Stimulated activated CD8-positive, alpha-beta memory T cell treated with anti-CD3 and anti-CD28 coated beads, Interleukin-4, amount 100 ng/mL, for 1 hour (primary cell): ENCODE measurements at places on chromosomes 7 and 10.

DNA sequence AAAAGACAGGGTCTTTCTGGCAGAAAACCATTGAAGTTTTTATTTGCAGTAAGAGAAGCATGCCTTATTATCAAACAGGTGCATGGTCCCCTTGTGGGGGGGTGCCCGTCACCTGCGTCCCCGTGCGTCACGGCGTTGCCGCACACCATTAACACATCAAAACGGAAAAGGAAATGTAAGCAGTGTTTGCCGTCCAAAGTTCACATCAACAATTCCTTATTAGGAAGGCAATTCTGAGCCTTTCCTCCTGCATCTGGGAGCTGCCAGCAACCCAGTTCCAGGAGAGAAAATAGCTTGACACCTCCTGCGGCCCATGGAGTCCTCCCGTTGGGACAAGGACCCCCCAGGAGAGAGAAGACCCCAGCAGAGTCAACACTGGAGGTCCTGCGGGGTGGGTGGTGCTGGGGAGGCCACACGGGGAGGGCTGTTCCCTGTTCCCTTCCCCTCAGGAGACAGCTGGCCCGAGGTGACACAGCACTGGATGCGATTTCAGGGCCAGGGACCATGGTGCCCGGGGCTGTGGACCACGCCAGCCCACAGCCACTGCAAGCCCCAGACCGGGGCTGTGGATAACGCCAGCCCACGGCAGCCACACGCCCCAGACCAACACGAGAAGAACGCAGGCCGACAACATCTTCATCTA, 39.5 kb downstream of the DIP2C start:
- DNase-seq: no peak

DNA sequence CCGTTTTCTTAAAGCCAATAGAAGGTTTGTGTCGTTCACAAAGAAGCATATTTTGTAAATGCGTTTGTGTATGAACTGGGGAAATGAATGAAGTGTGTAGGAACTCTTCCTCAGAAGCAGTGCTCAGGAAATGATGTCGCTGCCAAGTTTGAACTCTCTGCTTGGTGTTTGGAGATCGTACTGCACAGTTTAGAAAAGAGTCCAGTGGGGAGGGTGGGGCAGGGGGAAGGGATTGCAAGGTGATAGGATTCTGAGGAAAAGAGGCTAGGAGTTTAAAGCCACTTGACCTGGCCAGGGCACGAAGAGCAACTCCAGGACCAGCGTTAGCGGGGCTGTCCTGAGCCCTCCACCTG, 122.2 kb downstream of the CUBN start:
- DNase-seq: no peak

DNA sequence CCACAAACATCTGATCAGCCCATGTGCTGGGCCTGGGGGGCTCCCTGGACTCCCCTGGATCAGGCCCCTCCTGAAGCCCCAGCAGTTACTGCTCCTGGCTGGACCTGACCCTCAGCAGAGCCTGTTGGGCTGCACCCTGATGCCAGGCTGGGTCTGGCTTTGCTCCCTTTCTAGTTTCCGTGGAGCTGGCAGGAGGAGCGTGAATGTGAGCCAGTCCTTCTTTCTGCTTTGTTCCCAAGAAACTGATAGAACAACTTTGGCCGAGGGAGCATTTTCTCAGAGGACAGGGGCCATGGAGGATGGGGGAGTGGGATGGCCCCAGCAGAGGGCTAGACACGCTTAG, 128.2 kb downstream of the NEURL1 start:
- DNase-seq: no peak

GRCh38 chr10:124217906-124218804, 124.8 kb upstream of the CHST15 start:
- no peak for DNase-seq

DNA sequence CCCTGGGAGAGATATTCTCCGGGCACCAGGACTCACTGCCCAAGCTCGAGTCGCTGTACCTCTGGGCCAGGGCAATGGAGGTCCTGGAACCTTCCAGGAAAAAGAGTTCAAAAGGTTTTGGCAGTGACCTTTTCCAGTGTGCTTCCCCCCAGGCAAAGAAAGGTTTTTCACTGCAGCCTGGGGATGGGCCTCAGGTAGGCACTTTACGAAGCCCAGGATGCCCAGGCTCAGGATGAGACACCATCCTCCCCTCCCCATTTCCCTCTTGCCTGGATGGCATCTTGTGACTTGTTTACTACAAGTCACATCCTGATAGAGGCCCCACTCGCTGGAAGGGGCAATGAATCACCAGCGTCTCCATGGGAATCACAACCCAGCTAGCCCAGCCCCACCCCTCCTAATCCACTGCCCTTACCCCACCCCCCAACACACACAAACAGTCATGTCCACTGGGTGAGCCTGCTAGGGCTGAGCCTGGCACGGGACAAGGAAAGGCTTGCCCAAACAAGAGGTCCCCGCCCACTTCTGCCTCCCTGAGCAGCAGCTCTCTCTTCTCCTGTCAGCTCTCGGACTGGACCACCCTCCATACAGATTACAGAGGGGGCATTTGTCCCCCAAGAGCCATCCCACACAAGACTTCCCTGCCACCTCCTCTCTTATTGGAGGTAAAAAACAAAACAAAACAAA, 93.8 kb upstream of the SMNDC1 start:
- no peak for DNase-seq

DNA sequence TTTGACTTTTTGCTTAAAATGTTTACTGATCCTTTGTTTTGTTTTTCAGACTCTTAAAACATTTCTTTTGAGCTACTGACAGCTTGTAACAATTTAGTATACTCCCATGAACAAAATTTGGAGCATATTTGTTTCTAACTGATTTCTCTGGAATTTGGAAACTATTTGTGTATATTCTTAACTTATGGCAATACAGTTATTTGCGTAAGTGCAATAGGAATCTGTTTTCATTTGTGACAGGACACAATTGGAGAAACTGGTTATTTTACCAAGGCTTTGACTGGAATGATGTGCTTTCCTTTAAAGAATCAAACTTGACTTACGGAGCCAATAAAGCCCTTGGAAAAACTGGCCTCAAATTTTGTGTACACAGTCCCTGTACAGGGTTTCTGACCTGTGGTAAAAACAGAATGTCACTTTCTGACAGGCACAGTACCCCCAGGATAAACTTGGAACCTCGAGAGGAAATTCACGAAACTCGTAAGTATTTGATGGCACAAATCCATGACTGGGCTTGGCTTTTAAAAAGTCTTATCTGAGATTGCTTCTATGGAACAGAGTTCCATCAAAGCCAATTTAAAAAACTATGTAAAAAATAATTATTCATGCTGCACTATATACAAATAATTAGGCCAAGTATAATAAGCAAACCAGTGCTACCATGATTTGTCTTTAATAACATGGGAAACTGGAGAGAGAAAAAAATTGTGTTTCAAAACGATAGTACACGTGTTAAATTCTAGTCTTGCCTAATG, 70.4 kb downstream of the ST8SIA6 start:
- DNase-seq: no peak

DNA sequence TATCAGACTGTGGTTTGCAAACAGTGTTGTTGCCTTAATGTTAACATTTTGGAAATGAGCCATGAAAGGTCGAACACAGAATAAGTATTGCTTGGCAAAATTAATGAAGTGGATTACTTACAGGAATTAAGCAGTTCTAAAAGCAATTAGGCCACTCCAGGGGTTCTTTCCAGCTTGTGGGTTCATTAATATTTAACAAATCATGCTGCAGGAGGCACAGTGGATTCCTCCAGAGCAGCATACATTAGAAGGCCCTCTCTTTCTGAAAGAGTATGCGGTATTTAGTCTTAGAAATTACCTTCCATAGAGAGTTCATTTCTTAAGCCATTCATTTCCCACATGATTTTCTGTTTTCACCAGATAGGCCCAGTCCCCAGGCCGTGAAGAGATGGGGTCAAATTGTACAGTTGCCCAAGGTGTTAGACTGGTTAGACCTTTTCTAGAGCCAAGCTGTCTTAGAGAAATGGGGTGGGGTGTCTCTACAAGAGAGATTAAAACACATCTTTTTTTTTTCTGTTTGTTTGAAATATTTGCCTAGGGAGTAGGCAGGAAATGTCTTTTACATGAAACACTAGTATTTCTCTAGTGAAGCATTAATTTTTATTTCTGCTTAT, 40.0 kb upstream of the AGR3 start:
- DNase-seq: no peak

DNA sequence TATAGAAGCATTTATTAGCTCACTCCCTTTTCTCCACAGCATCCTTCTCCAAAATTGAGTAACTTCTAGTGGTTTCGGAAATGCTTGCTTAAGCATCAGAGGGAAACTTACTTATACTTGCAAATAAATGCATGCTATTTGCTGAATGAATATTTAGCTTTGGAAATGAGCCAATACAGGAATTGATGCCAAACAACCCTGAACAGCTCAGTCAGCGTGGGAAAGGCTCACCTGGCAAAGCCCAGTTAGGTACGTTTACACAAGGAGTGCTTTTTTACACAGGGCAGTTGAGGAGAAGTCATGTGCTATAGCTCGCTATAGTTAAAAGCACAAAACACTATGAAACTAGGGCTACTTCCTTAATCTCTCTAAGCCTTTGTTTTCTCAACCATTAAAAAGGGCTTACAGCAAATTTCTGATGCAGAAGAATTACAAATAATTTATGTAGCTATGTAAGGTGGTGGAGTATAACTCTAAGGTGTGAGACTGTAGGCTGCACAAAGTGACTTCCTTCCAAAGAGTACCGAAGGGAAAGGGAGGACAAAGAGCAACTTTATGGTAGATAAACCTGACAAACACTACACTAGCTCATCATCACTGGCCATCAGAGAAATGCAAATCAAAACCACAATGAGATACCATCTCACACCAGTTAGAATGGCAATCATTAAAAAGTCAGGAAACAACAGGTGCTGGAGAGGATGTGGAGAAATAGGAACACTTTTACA, 498.2 kb downstream of the PHTF2 start:
- DNase-seq: no peak

- no peak for DNase-seq
Observed at GRCh38 chr7:1055956-1056784, 11.8 kb downstream of the GPR146 start.

DNA sequence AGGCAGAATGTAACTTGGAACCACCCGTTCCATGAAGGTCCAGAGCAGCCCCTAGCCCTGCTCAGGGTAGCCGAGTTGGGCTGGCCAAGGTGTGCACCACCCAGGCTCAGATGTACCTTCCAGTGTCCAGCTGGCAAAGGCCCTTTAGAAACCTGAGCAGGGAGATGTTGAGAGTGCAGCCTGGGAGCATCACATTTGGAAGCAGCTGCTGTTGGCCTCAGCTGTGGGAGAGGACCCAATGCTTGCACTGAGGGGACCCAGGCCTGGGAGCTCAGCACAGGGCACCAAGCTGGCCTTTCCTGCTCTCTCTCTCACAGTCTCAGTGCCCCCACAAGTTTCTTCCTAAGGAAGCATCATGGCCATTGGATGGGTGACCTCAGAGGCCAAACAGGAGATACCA, 33.5 kb downstream of the ANXA8 start:
- DNase-seq: no peak

DNA sequence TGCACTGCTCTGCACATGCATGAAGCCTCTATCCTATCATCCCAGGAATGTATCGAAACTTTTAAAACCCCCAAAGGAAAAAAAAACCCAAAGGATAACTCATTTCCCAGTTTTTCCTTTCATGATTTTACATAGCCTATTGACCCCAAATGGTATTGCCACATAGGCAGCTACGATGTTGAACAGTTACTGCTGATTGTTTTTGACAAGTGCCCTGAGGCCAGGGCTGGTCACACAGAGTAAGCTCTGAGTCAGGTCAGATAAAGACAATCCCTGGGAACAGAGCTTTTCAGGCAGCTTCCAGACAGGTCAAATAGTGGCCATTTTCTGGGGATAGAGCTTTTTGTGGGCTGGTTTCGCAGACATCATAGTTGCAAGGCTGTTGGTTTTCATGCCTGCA, 52.1 kb downstream of the MYL10 start:
- DNase-seq: no peak

GRCh38 chr10:98422182-98422581, 7.2 kb upstream of the PYROXD2 start:
- DNase-seq: no peak

GRCh38 chr7:23213755-23214154, 31.9 kb downstream of the NUP42 start:
- DNase-seq: no peak

GRCh38 chr10:4195213-4195612, 410.2 kb upstream of the KLF6 start:
- no peak for DNase-seq

GRCh38 chr10:46022978-46023702, 7.3 kb downstream of the NCOA4 start:
- DNase-seq: peak; percentile 64

DNA sequence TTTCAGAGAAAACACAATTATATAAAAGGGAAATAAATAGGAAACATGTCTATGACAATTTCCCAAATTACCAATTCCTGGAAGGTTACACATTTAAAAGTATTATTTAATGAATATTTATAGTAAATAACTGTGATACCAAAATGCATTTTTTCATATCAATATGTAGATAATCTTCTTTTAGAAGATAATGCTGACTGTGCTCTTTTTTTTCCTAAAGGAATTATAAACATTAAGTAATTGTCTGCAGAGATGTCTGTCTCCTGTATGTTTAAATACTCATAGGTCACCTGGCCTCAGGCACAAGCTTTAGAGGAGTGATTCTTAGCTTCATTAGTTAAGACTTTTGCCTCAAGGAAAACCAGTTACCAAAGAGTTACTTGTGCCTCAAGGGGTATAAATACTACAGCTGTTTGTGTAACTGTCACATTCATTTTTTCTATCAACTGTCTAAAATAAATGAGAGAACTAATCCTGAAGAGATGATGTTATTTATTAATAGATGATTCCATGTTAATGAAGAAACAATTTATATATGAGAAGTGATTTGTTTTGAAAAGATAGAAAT, 77.1 kb downstream of the DNAJC1 start:
- no peak for DNase-seq
